ENCODE measurements at places on chromosomes 11 and 22.
A peak's percentile ranks its signal among the peaks of the same experiment; 100 is the strongest.

DNA sequence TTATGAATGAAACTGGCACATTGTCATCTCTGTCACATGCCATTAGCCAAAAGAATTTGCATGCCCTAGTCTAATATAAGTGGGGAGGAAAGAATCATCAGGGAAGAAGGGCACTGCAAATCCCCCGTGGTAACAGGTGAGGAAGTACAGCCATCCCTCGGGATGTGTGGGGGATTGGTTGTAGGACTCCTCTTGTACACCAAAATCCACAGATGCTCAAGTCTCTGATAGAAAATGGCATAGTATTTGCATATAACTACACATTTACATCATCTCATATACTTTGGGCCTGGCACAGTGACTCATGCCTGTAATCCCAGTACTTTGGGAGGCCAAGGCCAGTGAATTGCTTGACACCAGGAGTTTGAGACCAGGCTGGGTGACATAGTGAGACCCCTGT lies 109.7 kb downstream of the HIPK3 start:
- peak; percentile 36 for ATAC-seq

DNA sequence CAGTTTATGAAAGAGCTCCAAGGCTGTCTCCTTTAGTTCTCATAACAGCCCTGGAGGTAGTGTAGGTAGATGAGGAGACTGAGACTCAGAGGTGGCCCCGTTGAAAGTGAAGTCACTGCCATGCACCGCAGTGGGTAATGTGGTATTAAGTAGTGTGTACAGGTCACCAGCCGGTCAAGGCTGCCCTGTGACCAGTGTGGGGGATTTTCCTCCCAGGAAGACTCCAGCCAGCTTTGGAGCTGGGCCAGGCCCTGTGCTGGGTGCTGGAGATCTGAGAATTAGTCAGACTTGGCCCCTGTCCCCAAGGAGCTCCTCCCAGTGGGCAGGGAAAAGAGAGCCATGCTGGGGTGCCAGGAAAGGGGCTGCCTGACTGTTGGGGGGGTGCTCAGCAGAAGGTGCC lies 5.3 kb downstream of the OMP start:
- peak; percentile 8 for ATAC-seq

- ATAC-seq = no peak
These were observed 62.9 kb upstream of the ATXN10 start for GRCh38 chr22:45608763-45609180.

DNA sequence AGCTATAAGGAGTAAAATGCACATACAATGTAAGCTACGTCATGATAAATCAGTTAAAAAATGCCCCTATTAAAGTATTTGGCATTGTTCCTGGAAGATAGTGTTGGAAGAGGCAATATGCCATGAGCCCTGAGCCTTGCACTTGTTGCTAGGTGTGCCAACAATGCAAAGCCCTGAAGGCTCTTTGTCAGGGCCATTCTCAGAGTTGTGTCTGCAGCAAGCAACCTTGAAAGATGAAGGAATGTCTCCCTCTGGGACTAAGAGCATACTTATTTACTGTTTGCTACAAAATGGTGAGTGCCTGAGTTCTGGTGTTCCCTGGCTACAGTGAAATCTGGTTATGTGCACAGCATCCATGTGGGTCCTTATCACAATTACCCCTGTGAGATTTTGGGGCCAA lies 322.3 kb upstream of the FAT3 start:
- ATAC-seq = peak; percentile 96

DNA sequence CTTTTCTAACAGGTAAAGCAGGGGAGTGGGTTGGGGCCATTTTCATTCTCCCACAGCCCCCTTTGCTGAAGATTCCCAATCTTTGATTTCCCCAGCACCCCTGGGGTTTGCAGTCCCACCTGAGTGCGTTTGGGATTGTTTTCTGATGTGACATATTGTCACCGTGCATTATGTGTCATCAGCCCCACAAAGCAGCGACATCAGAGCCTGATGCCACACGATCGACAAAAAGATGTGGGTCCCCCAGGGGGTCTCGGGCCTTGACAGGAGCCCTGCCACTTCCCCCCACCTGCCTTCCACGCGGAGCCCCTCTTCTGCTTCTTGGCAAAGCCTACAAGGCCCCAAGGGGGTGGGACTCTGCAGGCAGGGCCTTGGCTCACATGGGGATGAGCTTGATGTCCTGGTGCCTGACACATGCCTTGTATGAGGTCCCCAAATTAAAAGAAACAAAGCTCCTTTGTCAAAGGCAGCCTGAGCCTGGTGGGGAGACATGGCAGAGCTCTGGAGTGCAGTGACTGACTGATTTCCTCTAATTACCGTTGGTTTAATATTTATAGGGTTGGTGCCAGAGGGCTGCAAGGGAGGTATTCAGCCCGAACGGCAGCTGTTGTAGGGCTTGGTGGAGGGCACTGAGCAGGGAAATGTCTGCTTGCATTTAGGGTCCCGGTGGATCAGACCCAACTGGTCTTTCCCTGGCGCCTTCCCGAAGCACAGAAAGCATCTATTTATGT lies 149.2 kb downstream of the MIAT start:
- no peak for ATAC-seq

GRCh38 chr11:15309296-15309695 lies 194.6 kb downstream of the INSC start:
- no peak for ATAC-seq

GRCh38 chr11:71164186-71164585 lies 88.2 kb downstream of the SHANK2 start:
- ATAC-seq = no peak

DNA sequence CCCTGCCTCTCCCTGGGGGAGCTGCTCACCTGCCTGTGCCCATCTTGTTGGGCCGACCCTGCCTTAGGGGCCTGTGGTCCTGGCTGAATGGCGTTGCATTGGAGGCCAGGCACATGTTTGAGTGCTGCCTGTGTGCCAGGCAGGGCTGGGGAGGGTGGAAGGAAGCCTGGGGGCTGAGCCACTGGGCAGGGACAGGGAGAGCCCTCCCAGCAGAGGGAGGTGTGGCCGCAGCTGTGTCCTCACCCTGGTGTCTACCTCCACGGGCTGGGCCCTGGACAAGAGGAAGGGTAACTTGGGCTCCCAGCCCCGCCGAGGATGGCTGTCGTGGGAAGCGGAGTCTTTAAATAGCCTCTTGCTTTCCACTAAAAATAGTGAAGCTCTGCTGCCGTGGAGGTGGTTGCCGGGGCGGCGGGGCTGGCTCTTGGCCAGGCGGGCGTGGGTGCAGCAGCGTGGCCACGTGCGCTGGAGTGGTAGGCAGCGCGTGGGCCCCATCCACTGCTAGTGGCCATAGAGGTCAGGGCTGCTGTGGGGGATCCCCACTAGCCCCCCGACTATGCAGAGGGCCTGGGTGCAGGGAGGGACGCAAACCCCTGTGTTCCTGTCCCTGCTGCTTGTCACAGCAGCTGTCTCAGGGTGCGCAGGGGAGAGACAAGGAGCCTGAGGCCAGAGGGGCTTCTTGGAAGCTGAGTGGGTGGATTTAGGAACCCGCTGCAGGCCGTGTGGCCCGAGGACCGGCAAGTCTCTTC lies 6.2 kb downstream of the ZDHHC8 start:
- peak; percentile 62 for ATAC-seq

- ATAC-seq = peak; percentile 87
These were observed 26.7 kb upstream of the TOLLIP start for GRCh38 chr11:1335811-1336761.

All from motor neuron (in vitro differentiated cells).